ENCODE measurements at places on chromosomes 6 and 20.

- DNase-seq, result no peak
These were observed 8.9 kb downstream of the TREM1 start for GRCh38 chr6:41277605-41278004.

GRCh38 chr20:25025986-25026605 lies 31.8 kb downstream of the ACSS1 start:
- DNase-seq, result no peak

GRCh38 chr6:159174263-159174969 lies 5.2 kb downstream of the FNDC1 start:
- peak; percentile 77 for DNase-seq

- peak; percentile 56 for DNase-seq
These were observed 170.2 kb upstream of the PLN start for GRCh38 chr6:118377711-118378414.

DNA sequence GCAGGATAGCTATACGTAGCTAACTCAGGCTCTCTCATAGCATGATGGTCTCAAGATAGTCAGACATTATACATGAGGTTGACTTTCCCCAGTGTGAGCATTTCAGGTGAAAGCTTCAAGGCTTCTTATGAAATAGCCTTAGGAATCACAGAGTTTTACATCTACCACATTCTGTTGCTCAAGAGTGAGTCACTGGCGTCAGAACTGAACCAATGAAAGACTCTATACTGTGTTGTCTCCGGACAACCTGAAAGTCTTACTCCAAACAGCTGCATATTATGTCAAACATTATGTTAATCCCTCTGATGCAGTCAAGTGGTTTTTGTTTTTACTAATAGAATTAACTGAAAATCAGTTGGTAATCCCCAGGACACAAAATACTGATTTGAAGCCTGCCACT lies 79.8 kb upstream of the TRDN start:
- no peak for DNase-seq

GRCh38 chr6:4316867-4317400 lies 181.6 kb upstream of the ECI2 start:
- no peak for DNase-seq

GRCh38 chr6:170146640-170147039 lies 144.2 kb downstream of the DLL1 start:
- DNase-seq, result no peak

GRCh38 chr6:106103728-106104109 lies 17.6 kb downstream of the PRDM1 start:
- no peak for DNase-seq

DNA sequence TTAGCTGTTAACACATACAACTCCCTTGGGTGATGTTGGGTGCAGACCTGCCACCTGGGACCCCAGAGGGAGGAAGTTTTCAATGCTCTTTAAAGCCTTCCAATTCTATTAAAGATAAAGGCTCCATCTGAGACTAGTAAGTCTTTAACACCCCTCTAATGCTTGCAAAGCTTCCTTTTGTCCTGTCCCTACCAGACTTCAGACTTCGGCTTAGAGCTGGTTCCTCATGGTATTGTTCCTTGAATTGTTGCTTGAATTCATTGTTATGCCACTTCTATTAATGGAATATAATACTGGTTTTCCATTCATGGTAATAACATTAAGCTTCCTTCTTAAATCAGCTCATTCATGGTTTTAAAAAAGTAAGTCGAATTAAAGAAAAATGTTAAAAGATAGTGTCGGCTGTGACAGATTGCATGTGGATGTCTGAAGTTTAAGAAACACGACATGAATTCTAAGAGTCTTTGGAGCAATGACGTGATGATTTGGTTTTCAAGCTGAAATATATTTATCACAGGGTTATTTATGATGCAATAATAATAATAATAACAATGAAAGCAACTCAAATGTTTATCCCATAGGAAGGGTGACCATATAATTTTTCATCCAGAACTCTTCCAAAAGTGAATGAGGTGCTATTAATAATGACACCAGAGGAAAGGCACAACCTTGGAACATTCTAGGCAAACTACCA lies 21.8 kb downstream of the PDYN start:
- DNase-seq, result no peak

- DNase-seq, result no peak
These were observed 10.1 kb downstream of the TPX2 start for GRCh38 chr20:31749223-31749622.

DNA sequence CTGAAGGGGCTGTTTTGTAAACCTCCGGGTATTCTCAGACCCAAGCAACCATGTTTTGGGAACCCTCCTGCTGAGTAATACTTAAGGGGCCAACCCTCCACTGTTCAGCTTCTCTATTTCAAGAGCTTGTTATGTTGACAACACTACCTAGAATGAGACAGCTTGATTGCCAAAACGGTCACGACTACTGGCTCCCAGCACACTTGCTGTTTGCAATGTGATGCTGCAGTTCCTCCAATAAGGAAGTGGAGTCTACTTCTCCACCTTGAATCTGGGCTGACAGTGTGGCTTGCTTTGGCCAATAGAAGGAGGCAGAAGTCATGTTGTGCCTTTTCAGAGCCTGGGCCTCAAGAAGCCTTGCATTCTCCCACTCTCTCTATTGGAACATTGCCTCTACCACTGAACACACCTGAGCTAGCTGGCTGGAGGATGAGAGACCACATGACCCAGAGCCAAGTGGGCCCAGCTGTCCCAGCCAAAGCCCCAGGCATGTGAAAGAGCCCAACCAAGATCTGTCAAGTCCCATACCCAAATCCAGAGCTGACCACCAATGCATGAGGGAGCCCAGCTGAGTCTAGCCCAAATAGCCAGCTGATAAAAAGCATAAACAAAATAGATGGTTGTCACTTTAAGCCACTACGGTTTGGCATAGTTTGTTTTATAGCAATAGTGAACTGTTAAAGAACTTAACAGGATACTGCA lies 108.0 kb downstream of the PRND start:
- DNase-seq, result no peak

DNA sequence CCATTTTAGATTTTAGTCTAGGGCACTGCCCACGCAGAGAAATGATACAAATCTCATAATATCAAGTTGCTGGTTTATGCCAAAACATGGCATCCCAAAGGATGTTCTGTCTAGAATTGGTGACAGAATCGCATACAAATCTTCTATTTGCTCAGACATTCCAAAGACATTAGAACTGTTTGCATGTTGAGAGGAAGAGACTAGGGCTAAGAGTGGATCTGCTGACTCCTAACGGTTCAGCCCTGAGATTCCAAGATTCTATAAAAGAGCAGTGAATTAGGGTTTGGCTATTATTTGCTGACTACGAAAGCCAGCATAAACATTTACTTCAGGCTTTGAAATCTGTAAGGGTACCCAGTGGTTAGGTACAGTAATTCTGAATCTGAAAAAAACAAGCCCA lies 3.6 kb downstream of the EPB41L2 start:
- DNase-seq, result no peak

DNA sequence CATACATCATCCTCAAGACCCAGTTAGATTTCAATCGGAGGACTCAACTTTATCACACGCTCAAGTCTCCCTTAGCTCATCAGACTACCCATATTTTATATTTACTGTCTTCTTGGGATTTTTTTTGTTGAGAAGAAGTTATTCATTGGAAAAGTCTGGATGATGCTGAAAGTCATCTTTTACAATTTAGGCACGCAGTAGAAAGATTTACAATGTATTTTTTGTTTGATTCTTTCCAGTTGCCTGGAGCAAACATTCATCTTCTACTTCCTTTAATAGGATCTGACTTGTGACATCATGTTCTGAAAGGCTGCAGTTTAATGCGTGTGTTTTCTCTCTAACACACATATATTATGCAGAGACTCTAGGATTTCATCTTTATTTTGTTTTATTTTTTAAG lies 235.7 kb downstream of the DOK5 start:
- no peak for DNase-seq

DNA sequence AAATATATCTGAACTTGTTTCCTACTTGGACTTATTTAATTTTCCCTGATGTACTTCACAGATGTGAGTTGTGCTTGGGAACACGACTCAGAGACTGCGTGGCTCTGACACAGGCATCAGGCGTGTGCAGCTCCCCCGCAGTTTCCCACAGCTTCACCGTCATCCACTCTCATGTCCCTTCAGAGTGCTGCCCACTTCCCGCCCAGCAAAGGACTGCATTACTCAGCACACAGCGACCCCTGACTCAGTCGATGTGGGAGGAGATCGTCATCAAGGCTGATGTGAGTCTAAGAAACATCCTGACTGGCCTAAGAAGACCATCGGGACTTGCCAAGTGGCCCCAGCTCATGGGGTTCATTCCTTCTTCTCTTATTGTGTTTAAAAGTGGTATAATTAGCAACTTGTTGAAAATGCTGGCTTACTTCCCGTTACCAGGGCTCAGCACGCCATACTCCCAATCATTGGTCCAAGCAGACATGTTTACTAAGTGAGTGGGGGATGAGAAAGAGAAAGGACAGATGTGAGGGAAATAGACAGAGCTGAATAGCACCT lies 539.4 kb upstream of the JARID2 start:
- no peak for DNase-seq

Measured in H9 (cell line).